ENCODE measurements at places on chromosomes 6 and 20. TPM values are rescaled to one million over a fixed set of nuclear protein-coding genes. Genes with fewer than 3 reads are reported as not detected.

The SIRPB2 gene
- 0.88 TPM for polyA plus RNA-seq

The TNXB gene
- polyA plus RNA-seq = 4.7 TPM

The AFG1L gene
- 8.9 TPM for polyA plus RNA-seq

The AVP gene
- polyA plus RNA-seq = 0.28 TPM

The FOXQ1 gene
- 10.9 TPM for polyA plus RNA-seq

The NMBR gene
- polyA plus RNA-seq = 0.25 TPM

The C20orf141 gene
- not detected for polyA plus RNA-seq

The SNAP25 gene
- polyA plus RNA-seq = 8.4 TPM

Measured in left kidney (tissue), 8 donors.